Aorta (tissue), 5 donors: ENCODE measurements at places on chromosomes 3 and 15.

DNA sequence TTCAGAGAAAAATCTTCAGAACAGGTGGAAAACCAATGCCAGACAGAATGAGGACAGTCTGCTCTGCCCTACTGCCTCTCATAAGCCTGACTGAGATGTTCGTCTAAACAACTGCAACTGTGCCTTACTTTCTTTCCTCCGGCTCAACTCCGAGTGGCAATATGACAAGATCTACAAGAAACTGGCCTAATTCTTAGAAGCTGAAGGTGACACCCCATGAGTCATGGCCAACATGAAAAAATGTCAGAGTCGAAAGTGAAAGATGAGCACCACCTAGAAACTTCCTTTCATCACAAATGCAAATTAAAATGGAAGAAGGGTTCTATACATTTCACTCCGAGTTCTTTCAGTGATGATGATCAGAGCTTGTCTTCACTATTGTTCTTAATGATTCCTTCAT is 12.9 kb downstream of the PCYT1A start:
- H3K27me3 ChIP-seq, result no peaks in the 10 kb centered on the region
- DNase-seq, result no peak
- no peaks in the 10 kb centered on the region for H3K36me3 ChIP-seq
- H3K27ac ChIP-seq, result no peak overlapping the region
- H3K4me3 ChIP-seq, result no peak overlapping the region

GRCh38 chr3:139317660-139318430 is 26.0 kb upstream of the MRPS22 start:
- no peaks in the 10 kb centered on the region for H3K27me3 ChIP-seq
- no peaks in the 10 kb centered on the region for H3K4me1 ChIP-seq
- no peak for DNase-seq
- no peak overlapping the region for H3K4me3 ChIP-seq
- H3K36me3 ChIP-seq, result no peaks in the 10 kb centered on the region

- no peak overlapping the region for H3K27ac ChIP-seq
- no peak for DNase-seq
- no peak overlapping the region for H3K4me3 ChIP-seq
- H3K27me3 ChIP-seq, result no peaks in the 10 kb centered on the region
Measured at GRCh38 chr3:194749631-194750490, 64.2 kb downstream of the FAM43A start.

GRCh38 chr3:17753632-17753992 is 11.2 kb upstream of the TBC1D5 start:
- H3K4me3 ChIP-seq, result no peak overlapping the region
- peaks cover 2% of the 10 kb centered on the region for H3K4me1 ChIP-seq
- no peaks in the 10 kb centered on the region for H3K36me3 ChIP-seq
- H3K27me3 ChIP-seq, result no peaks in the 10 kb centered on the region
- DNase-seq, result no peak

GRCh38 chr3:11230832-11231231 is 41.4 kb upstream of the ATG7 start:
- H3K27me3 ChIP-seq, result no peaks in the 10 kb centered on the region
- H3K36me3 ChIP-seq, result peaks cover 2% of the 10 kb centered on the region
- H3K4me1 ChIP-seq, result no peaks in the 10 kb centered on the region
- no peak overlapping the region for H3K27ac ChIP-seq
- DNase-seq, result no peak

- no peaks in the 10 kb centered on the region for H3K27me3 ChIP-seq
- H3K27ac ChIP-seq, result no peak overlapping the region
- H3K36me3 ChIP-seq, result no peaks in the 10 kb centered on the region
- no peak overlapping the region for H3K4me3 ChIP-seq
Measured at GRCh38 chr3:9783954-9784353, 8.3 kb downstream of the TADA3 start.

DNA sequence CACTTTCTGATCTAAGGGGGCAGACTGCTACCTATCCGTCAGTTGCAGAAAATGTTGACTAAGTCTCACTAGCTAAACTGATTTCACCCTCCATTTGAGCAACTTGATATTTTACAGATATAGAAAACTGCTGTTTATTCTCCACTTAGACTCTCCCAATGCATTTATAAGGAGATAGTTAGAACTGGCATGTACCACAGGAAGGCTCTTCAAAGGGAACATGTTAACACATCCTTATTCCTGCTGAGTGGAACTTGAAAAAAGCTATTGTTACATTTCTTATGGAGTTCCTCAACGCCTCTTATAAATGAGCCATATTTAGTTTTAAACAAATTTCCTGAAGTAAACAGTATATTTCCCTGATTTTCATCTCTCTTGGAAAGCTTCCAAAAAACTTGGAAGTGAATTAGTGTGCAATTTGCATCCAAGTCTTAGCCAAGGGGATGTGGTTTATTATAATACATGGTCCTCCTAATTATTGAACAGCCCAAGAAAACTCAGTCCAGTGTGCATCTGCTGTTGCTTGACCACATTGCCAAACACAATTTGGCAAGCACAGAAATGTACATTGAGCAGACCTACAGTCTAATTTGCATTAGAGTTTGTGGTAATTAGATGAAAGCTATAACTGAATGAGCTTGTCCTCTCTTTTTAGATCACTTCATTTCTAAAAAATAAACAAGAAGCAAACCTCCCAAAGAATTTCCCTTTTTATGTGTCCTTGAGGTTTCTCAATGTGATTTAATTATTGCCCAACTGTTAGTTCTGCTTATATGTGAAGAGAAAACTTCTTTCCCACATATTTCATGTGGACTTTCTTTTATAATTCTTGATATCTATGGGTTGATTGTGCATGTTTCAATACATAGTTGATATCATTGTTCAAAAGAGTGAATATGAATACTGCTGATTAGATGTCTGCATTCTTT is 72.6 kb upstream of the DPH6 start:
- H3K4me3 ChIP-seq, result no peak overlapping the region
- H3K27ac ChIP-seq, result no peak overlapping the region
- H3K4me1 ChIP-seq, result no peaks in the 10 kb centered on the region
- no peaks in the 10 kb centered on the region for H3K36me3 ChIP-seq
